GM12892 (cell line): ENCODE measurements at places on chromosomes 12 and 14.
A peak's percentile ranks its signal among the peaks of the same experiment; 100 is the strongest.

- no peak for DNase-seq
Observed at GRCh38 chr12:31412292-31412801, 86.4 kb upstream of the SINHCAF start.

GRCh38 chr12:78210506-78210860, 379.8 kb downstream of the NAV3 start:
- DNase-seq = no peak

GRCh38 chr12:8449355-8449859, 6.4 kb upstream of the CLEC6A start:
- DNase-seq = no peak

DNA sequence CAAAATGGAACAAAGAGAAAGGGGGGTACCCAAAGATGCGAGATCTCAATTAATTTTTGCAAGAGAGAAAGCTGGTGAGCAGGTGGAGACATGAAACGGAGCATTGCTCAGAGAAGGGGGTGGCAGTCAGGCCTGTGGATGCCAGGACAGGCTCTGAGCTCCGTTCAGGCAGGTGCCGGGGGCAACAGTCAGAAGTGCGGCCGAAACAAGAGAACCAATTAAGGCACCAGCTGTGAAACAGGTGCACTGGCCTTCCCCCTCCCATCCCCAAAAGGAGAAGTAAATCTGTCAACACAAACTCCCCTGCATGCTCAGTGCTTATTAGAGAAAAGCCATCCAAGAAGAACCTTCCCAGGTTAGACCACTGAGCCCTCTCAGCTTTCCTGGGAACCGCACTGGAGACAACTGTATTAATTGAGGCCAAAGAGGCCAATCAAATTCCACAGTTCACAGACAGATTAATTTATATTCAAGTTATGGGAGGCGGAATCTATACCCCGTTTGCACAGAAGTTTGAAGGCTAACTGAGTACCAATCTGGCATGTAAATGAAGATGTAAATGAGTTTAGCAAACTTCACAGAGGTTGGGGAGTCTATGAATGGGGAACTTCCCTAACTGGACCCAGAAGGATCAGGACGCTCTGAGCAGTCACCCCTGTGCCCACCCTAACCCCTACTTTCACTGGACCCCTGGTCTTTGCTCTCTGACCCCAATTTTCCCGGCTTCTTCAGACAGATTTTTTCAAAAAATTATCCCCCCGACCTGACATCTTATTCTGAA, 20.9 kb downstream of the OAS2 start:
- no peak for DNase-seq

DNA sequence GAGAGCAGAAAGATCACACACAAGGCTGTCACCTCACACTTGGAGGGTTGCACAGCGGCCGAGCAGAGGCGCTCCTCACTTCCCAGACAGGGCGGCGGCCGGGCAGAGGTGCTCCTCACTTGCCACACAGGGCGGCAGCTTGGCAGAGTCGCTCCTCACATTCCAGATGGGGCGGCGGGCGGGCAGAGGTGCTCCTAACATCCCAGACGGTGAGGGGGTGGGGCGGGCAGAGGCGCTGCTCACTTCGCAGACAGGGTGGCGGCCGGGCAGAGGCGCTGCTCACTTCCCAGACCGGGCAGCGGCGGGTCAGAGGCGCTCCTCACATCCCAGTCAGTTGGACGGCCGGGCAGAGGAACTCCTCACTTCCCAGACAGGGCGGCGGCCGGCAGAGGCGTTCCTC, 9.1 kb downstream of the TMBIM4 start:
- DNase-seq = no peak

DNA sequence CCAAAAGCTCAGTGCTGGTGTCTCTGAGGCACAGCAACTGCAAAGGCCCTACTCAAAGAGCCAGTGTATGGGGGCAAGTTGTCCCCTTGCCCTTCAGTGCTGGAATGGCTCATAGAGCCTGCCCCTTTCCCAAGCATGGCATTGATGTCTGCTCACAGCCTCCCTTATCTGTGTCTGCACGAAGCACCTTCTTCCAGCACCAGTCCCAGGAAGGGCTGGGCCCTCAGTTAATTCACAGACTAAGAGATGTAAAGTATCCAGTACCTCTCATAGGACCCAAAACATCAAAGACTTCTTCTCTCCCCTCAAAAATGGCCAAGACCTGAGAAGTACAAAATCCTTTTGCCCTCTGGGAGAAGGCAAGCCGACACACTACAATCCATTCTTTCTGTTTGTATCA, 1.6 kb upstream of the CMAS start:
- no peak for DNase-seq

DNA sequence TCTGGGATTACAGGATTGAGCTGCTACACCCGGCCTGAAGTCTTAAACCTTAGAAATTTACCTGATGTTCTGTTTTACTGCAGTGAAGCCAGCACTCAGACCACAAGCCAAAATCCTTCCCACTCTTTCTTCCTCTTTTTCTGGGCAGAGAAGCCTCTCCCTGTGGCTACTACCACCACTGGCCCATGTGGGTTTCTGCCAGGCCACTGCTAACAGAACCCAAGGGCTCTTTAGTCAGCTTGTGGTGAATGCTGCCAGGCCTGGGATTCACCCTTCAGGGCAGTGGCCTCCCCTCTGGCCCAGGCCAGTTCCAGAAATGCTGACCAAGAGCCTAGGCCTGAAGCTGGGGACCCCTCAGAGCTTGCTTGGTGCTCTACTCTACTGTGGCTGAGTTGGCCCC, 35.3 kb downstream of the GAS2L3 start:
- DNase-seq = no peak

DNA sequence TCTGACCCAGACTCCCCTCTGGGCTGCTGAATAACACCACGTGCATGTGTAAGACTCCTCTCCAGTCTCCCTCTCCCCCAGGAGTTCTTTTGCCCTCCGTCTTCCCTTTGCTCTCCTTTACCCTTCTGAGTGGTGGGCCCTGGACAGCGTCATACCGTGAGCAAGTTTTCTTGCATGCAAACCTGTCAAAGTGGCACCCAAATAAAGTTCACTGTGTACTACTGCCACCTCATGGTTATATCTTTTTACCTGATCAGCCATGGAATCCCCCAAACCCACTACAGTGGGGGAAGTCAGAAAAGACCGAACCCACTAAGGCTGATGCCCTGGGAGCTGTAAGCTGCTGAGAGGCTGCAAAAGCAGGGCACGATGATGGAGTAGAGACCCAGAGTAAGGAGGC, 131.1 kb upstream of the VRK1 start:
- DNase-seq = no peak

GRCh38 chr12:24562771-24563431, 386.0 kb downstream of the BCAT1 start:
- DNase-seq = peak; percentile 23

GRCh38 chr12:6285063-6285477, 25.4 kb upstream of the PLEKHG6 start:
- peak; percentile 81 for DNase-seq

- DNase-seq = no peak
Observed at GRCh38 chr14:21575661-21576060, 4.2 kb downstream of the OR10G3 start.

DNA sequence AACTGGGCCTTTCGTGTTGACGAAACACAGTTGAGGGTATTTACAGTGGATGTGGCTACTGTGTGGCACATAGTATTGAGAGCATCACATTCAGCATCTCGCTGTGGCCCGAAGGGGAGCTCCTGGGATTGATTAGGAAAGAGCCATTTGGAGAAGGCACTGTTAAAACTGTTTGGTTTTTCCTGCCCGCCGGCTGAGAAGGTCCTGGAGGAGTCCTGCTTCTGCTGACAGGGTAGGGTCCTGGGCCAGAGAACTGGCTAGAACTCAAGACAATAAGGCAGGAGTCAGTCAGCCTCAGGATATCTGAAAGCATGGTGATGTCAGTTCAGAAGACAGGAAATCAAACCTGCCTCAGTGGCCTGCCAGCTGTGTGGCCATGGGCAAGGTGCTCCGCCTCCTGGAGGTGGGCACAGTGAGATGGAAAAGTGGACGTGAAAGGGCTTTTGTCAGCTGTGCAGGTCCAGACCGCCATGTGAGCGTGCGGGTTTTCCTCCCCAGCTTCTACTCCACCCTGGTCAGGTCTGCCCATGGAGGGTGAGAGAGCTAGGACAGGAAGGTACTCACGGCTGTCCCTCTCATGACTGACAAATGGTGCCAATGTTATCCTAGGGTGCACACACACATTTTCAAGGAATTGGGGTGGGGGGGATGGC, 92.3 kb downstream of the NTF3 start:
- DNase-seq = no peak

DNA sequence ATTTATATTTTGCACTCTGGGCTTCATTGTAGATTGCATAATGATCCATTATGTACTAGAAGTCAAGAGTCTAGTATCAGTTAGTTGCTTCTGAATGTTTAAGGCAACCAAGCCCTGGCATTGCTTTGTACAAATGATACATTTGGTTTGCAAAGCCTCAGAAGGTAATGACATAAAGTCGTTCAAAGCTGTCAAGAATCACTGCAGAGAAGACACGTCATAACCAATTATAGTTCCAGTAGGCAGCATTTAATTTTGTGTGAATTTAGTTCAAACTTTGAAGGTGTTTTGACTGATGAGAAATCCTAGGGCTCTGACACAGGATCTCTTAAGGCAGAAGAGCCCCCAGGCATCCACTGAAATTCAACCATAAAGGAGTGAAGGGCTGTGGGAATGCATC, 163.0 kb upstream of the KRR1 start:
- DNase-seq = no peak

DNA sequence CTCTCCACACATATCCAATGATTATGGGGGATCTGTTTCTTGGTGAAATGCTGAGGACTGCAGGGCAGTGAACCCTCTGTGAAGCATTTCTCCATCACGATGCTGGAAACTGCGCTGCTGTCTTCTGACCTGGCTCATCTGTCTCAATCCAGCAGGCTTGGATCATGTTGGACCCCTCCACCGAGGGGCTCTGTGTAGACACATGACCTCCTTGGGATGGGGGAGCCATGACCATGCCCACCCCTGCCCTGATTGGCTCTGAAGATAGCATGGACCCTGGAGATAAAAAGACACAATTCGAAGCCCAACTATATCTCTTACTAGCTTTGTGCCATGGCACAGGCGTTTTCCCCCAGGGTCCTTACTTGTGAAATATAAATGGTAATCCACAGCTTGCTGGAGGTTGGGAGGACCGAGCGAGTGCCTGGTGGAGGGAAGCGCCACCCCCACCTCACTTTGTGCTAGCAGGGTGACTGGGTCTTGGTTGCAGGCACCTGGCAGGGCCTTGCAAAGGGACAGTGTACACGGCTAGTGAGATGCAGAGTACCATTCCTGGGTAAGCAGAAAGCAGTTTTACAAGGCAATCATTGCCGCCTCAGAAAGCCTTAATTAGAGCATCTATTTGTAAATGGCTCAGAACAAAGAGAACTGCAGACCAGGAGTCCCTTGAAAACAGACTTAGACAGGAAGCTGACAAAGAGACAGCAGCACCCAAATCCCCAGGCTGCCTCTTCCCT, 2.4 kb upstream of the KRT83 start:
- DNase-seq = no peak

- no peak for DNase-seq
Observed at GRCh38 chr12:113660936-113661335, 189.3 kb upstream of the LHX5 start.

DNA sequence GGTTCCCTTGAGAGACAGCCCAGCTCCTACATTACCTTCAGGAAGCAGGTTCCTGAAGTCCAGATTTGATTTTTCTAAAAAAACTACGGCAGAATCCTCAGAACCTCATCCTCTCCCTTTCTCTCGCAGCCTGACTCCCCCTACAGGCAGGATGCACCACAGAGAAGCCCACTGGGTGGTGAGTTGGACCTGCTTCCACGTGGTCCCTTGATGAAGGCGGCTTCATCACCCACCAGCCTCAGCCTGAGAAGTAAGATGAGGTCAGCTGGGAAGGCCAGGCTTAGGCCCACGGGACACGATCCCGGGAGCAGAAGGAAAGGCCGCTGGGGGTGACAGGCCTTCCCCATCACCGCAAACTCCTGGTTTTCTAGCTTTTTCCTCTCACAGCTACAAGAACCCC, 83.0 kb downstream of the ACTN1 start:
- DNase-seq = no peak

DNA sequence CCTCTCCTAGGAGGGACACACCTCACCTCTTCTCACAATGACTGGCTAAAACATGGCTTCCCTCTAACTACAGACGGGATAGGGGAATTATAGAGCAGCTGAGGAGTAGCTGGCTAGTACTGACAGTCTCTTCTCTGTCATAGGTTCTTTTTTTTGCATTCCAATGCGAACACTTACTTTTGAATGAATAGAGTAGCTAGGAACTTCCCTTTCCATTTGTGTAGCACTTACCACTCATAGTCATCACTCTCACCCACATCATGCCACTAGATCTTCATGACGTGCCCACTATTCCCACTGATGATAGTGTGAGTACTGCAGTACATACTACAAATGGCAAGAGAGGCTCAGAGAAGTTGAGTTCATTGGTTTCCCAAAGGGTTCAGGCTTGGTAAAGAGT, 143.9 kb upstream of the HIF1A start:
- no peak for DNase-seq

- peak; percentile 97 for DNase-seq
Observed at GRCh38 chr12:49828133-49829091, at the start of gene NCKAP5L. Gene NCKAP5L, minus strand, starts transcription at chr12:49828413. Its CDS starts 24,369 bp downstream, at chr12:49804044.

DNA sequence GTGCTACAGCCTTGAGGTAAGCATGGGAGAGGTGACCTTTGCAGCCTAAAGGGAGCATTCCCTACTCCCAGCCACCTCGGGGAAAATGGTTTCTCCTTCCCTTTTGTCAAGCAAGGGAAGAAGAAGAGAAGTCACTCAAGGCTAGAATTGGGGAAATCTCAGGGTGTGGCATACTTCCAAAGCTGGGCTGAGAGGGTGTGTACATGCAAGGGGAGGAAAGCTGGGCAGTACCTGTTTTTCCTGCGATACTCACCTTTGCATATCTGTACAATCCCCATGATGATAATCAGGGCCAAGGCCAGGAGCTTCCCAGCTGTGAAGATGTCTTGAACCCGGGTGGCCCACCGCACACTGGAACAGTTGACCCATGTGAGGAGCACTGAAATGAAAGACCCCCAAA, 23.8 kb upstream of the CEBPE start:
- no peak for DNase-seq

GRCh38 chr12:75360920-75361319, 26.4 kb downstream of the GLIPR1L1 start:
- DNase-seq = no peak

DNA sequence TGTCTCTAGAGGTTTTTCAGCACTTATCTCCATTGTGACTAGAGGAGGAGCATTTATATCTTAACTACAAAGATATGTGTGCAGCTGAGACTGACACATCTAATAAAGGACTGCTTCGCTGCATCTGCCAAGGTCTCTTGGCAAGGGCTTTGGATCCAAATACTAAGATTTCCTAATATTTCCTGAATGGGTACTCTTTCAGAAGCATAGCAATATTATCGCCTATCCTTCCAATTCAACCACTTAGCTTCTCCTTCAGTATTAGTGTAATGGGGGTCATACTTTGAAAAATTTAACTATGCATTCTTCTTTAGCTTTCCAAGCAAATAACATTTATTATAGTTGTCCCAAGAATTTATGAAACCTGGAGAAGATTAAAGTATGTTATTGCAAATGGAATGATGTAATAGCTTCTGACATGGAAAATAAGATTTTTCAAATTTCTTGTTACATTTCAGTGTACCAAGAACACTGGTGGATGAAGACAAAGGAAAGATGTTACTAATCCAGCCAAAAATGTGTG, 243.0 kb upstream of the PDE3A start:
- no peak for DNase-seq

- DNase-seq = no peak
Observed at GRCh38 chr12:10171973-10172728, at the start of gene OLR1. Gene OLR1, minus strand, starts transcription at chr12:10172132. Its CDS starts 55 bp downstream, at chr12:10172077.
